ENCODE measurements at places on chromosomes 4 and X.

- DNase-seq, result no peak
Measured at GRCh38 chr4:110130576-110131358, 67.6 kb downstream of the ELOVL6 start.

GRCh38 chrX:100350704-100351489 is 59.2 kb downstream of the PCDH19 start:
- DNase-seq, result no peak

DNA sequence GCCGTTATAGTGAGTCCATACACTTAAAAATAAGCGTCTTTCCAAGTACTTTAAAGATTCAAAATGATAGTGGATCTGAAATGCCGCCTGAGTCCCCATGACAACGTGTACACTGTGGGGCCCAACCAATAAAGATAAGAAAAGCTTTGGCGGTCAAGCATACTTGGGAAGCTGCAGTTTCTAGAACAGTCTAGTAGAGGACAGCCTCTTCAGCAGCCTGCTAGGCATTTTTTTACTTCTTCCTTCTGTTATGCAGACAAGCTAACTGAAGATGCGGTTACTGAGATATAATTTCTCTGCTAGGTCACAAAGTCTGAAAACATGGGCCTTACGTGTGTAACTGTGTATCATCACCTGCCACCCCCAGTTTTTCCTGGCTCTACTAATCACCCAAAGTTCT is 402 bp upstream of the UPRT start:
- DNase-seq, result no peak

DNA sequence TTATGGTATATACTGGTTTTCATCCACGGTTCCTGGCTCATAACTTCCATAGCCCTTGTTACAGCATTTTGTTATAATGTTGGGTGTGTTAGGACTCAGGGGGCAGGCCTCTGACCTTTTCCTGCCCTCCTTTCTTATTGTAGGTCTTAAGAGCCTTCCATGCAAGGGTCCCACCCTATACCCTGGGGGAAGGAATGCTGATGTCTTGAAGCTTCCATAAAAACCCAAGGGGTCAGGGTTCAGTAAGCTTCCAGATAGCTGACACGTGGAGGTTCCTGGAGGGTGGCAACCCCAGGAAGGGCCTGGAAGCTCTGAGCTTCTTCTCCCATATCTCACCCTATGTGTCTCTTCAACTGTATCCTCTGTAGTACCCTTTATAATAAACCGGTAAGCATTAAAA is 29.6 kb downstream of the ATP11C start:
- DNase-seq, result no peak

DNA sequence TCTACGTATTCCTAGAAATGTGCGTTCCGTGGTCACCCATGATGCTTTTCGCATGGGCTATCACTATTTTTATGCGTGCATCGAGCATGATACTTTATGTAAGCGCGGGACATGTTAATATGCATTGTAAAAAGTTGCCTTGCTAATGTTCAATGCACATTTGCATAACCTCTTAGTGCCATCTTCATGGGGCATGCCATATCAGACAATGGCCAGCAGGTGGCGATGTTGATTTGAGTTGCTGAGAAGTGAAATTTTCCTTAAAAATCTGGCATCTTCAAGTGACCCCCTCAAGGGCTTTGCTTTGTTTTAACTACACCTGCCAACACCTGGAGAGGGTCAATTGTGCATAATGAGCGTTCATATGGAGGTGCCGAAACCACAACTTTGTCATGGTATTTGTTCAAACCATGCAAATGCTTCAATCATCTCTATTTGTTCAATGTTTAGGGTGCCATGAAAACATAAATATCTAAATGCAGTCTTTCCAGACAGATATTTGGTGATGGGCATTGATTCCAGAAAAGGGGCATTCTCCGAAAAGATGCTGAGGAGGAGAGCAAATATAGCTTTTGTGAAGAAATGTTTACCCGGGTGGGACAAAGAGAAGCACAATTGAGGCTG is 833.9 kb upstream of the PRKX start:
- DNase-seq, result peak; percentile 71

DNA sequence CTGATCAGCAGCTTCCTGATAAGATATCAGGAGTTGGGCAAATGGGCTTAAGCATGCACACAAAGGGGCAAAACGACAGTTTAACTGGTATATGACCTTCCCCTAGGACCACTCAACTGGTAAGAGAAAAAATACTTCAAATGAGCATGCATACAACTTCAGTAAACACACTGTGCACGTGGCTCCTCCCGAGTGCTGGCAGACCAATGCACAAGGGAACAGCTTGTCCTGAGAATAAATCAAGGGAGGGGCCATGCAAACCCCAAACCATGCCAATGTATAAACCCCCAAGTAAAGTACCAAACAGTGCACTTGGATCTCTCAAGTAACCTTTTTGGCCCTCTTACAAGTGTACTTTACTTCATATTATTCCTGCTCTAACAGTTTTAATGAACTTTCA is 293.3 kb upstream of the TBX22 start:
- no peak for DNase-seq

- peak; percentile 58 for DNase-seq
Measured at GRCh38 chrX:84729809-84730208, 227.6 kb upstream of the HDX start.
